ENCODE measurements at places on chromosomes 16 and 17.

GRCh38 chr16:8962393-8963009 lies 1.2 kb downstream of the USP7 start:
- DNase-seq = peak; percentile 45

DNA sequence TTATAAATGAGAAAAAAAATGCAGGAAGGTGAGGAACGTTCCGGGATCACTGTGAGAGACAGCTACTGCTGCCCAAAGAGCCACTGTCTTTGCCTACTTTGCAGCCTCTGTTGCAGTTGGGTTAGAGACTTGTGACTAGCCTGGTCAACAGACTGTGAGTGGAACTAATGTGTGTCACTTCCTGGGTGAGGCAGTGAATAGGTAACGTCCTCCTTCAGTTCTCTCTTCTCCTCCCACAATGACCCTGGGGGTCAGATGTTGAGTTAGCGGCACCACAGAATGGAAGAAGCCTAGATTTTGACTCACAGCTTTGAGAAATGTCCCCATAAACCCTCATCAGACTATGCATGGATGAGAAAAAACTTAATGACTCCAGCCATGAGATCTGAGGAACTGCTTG lies 5.2 kb downstream of the C16orf46 start:
- peak; percentile 74 for DNase-seq

DNA sequence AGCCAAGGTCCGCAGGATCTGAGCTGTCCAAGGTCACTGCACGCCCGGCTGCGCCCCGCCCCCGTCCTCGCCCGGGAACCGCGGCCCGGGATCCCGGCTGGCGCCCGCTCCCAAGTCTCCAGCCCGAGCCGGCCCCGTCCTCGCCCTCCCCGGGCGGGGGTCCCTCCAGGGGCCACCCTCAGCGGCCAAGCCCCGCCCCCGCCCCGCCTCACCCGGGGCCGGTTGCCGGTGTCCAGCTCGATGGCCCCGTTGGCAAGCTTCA lies 216 bp downstream of the VPS9D1 start:
- DNase-seq = no peak

- DNase-seq = no peak
Measured at GRCh38 chr17:35866341-35866950, 2.2 kb downstream of the HEATR9 start.

GRCh38 chr17:4913994-4914393 lies 11.1 kb upstream of the CHRNE start:
- no peak for DNase-seq

DNA sequence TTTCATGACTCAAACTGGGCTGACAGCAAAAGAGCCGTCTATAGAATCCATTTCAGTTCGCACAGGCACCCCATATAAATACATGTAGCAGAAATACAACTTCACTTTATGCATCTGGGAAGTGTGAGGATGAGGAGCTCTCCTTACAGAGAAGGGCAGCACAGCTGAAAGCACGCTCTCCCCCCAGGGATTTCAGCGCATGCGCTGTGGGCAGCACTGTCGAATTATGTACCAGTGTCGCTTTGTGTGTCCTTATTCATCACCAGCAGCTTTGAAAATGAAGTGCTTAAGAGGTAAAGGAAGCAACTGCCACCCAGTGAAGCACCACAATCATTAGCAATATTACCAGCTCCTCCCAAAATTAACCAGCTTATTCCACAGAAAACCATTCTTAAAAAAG lies 39.9 kb downstream of the CEP95 start:
- no peak for DNase-seq

DNA sequence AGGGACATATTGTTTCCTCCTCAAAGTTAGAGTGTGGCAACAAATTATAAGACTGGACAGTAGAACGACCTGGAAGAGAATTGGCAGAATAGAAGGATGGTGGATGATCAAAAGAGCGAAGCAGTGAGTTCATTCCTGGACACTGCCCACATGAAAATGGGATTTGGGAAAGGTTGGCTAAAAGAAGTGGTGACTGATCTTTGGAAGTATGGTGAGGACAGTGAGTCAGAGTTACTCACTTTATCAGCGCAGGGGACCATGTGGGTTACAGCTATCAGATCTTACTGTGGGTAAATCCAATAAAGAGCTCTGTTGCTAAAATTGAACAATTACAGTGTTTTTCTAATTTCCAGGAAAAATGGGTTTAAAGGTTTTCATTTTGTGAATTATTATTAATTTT lies 2.7 kb upstream of the TANC2 start:
- DNase-seq = peak; percentile 80

- peak; percentile 96 for DNase-seq
Measured at GRCh38 chr17:78151514-78152008, 5.4 kb downstream of the C17orf99 start.

GRCh38 chr17:42422412-42422957 lies 571 bp downstream of the CAVIN1 start:
- peak; percentile 61 for DNase-seq

- no peak for DNase-seq
Measured at GRCh38 chr16:20393801-20394577, 10.5 kb downstream of the PDILT start.

DNA sequence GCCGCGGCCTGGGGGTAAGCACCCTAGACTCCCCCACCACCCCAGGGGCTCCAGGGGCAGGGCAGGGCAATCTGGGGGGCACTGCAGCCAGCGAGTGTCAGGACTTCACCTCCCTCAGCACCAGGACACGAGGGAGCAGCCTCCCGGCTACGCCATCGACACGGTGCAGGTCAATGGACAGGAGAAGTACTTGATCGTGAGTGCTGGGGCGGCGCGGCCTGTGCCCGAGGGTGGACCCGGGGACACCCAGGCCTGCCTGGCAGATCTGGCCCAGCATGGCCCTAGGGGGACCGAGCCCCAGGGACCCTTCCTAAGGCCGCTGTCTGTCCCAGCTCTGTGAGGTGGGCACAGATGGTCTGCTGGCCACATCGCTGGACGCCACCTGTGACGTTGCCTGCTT lies 3.1 kb upstream of the RHBDL1 start:
- no peak for DNase-seq

DNA sequence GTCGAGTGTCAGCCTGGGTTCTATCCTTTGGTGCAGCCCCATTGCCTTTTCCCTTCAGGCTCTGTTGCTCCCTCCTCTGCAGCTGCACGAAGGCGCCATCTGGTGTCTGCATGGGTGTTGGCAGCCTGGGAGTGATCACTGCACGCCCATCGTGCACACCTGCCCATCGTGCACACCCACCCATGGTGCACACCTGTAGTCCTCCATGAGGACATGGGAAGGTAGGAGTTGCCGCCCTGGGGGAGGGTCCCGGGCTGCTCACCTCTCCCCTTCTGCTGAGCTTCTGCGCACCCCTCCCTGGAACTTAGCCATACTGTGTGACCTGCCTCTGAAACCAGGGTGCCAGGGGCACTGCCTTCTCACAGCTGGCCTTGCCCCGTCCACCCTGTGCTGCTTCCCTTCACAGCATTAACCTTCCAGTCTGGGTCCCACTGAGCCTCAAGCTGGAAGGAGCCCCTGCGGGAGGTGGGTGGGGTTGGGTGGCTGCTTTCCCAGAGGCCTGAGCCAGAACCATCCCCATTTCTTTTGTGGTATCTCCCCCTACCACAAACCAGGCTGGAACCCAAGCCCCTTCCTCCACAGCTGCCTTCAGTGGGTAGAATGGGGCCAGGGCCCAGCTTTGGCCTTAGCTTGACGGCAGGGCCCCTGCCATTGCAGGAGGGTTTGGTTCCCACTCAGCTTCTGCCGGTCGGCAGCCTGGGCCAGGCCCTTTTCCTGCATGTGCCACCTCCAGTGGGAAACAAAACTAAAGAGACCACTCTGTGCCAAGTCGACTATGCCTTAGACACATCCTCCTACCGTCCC lies 2.9 kb downstream of the CTRL start:
- peak; percentile 70 for DNase-seq

GRCh38 chr16:17101646-17102045 lies 369.1 kb downstream of the XYLT1 start:
- DNase-seq = peak; percentile 1

GRCh38 chr17:78716814-78717393 lies 65.2 kb downstream of the CYTH1 start:
- DNase-seq = peak; percentile 54

- DNase-seq = no peak
Measured at GRCh38 chr17:78163881-78164747, 4.3 kb upstream of the SYNGR2 start.

GRCh38 chr16:21117567-21117966 lies 33.1 kb downstream of the DNAH3 start:
- DNase-seq = peak; percentile 58

DNA sequence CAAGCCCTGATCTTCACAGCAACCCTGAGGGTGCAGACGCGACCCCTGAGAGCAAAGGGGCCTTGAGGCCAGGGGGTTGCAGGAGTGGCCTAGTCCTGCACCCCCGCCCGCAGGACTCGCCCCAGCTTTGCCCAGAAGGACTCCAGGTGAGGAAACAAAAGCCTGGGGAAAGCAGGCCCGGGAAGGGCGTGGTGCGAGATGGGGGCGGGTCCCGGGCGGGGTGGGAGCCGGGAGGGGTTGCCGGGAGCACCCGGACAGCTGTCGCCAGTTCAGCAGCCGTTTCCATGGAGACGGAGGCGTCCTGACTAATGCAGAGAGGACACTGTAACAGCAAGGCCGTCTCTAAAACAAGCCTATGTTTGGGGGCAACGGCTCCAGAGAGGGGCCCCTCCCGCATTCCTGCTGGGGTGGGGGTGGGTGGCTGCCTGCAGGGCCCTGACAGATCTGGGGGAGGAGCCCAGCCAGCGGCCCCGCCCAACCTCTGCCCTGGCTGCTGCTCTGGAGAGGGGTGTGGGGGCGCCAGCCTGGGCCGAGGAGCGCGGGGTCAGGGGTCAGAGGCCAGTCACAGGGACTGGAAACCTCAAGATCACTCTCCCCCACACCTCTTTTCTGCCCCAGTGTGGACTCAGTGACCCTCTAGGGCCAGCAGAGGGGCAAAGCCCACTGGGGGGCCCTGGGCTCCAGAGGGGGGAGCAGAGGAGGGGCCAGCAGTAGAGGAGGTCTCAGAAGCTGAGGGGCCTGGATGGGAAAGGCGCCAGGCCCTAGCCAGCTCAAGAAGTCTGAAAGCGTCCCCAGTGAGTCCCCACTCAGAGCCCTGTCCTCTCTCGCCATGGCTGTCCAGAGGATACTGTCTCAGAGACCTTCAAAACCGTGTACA lies 3.1 kb upstream of the TPPP3 start:
- DNase-seq = peak; percentile 87

GRCh38 chr17:59161477-59161876 lies 5.9 kb downstream of the PRR11 start:
- DNase-seq = no peak
